GM23248 (cell line): ENCODE measurements at places on chromosomes 11 and 22. TPM values are rescaled to one million over a fixed set of nuclear protein-coding genes. Genes with fewer than 3 reads are reported as not detected.

DNA sequence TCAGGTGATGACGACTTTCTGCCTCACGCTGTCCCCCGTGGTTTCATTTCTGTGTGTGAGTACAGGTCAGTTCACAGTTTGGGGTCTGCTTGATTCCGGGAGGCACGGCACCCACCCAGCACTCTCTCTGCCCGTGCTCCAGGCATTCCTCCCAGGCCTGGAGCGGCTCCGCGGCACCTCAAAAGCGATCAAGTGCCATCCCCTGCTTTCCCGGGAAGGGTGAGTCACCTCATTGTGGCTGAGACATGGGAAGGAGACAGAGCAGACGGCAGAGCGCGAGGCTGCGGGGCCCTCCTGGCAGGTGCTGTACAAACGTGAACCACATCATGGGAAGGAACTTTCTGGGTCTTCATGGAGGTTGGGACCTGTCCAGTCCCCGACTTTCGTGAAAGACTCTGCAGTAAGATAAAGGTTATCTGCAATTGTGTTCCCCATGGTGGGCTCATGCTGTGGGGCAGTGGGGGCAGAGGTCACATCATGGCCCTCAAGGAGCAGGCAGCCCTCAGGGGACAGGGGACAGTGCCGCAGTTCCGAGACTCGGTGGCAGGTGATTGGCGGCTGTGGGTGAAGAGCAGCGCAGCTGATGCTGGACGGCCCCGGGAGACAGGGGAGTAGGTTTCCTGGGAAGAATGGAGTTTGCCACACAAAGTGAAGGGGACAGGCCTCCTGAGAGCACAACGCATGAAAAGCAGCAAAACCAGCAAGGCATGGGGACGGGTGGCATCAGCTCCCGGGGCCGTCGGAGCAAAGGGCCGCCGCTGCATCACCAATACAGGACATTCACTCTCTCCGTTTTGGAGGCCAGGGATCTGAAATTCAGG lies 65.3 kb downstream of the CELSR1 start:
- H3K4me1 ChIP-seq = no peaks in the 10 kb centered on the region
- no peak overlapping the region for H3K27ac ChIP-seq
- H3K4me3 ChIP-seq = no peak overlapping the region

DNA sequence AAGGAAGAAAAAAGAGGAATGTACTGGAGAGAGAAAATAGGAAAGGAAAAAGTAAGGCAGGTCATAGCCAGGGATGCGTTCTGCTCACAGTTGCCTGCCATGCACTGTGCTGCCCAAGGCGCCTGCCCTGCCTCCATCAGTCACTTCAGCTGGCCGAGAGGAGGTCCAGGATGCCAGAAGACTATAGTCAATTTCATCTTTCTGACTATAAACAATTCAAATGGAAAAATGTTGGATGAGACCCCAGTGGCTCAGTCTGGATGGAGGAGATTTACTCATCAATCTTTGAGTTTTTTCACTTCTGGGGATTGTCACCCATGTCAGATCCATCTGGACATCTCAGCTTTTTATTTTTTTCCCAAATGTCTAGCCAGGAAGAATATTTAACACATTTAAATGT lies 36.7 kb upstream of the CLMP start:
- DNase-seq = peak; percentile 71
- H3K36me3 ChIP-seq = no peaks in the 10 kb centered on the region
- peaks cover 32% of the 10 kb centered on the region for H3K4me1 ChIP-seq
- H3K4me3 ChIP-seq = peak overlapping the region; percentile 42
- H3K27me3 ChIP-seq = no peaks in the 10 kb centered on the region

- H3K4me1 ChIP-seq = peaks cover 13% of the 10 kb centered on the region
- H3K36me3 ChIP-seq = no peaks in the 10 kb centered on the region
- H3K27ac ChIP-seq = peak overlapping the region; percentile 30
- H3K27me3 ChIP-seq = no peaks in the 10 kb centered on the region
Measured at GRCh38 chr11:22491555-22492225, 133.9 kb downstream of the FANCF start.

DNA sequence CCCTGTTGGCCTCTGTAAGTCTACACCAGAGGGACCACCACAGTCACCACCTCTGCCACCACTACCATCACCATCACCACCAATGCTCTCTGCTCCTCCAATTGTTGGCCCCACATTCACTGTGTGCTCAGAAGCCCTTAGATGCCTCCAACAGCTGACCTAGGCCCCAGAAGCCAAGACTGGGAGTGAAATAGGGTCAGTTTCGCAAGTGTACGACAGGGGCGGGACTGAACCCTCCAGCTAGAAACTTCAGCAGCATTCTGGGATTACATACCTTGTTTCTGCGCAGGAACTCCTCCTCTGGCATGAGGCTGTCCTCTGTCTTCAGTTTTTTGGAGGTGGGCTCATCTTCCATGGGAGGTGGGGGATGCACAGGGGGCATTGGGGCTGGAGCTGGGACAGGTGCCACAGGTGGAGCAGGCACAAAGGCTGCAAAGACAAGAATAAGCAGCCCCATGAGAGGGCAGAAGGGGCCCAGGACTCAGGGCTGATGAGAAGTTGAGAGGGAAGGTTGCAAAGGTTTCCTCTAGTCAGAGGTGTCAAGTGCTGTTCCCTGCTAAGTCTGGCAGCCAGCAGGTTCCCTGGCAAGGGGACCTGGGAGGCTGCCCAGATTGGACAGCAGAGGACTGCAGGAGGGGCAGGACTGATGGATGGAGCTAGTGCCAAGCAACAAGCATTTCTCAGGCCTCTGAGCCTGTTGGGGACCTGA lies 10.2 kb upstream of the TBC1D10A start:
- DNase-seq = no peak
- H3K36me3 ChIP-seq = peaks cover 57% of the 10 kb centered on the region
- no peaks in the 10 kb centered on the region for H3K4me1 ChIP-seq
- no peaks in the 10 kb centered on the region for H3K27me3 ChIP-seq
- no peak overlapping the region for H3K4me3 ChIP-seq
- H3K27ac ChIP-seq = no peak overlapping the region

DNA sequence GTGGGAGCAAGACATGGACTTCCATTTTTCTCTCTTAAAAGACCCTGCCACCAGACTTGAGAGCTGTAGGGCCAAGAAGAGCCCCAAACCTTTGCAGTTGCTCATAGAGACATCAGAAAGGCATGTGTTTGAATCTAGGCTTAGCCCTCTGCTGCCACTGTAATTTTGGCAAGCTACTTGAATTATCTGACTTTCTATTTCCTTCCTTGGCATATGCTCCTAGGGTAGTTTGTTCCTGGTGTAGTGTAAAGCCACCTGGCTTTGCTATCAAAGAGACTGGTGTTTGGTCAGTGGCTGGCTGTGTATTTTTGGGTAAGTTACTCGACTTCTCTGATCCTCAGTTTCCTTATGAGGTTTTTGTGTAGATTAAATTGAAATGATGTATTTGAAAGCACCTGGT lies 252.1 kb upstream of the CCDC90B start:
- no peaks in the 10 kb centered on the region for H3K27me3 ChIP-seq
- H3K4me1 ChIP-seq = no peaks in the 10 kb centered on the region
- no peaks in the 10 kb centered on the region for H3K36me3 ChIP-seq
- H3K27ac ChIP-seq = no peak overlapping the region
- H3K4me3 ChIP-seq = no peak overlapping the region

GRCh38 chr11:28964811-28965210 lies 856.6 kb downstream of the METTL15 start:
- peak; percentile 24 for DNase-seq
- peak overlapping the region; percentile 52 for H3K27ac ChIP-seq
- peaks cover 49% of the 10 kb centered on the region for H3K4me1 ChIP-seq
- H3K36me3 ChIP-seq = no peaks in the 10 kb centered on the region; the same call in 1 of the 2 replicates
- H3K4me3 ChIP-seq = no peak overlapping the region
- no peaks in the 10 kb centered on the region for H3K27me3 ChIP-seq

DNA sequence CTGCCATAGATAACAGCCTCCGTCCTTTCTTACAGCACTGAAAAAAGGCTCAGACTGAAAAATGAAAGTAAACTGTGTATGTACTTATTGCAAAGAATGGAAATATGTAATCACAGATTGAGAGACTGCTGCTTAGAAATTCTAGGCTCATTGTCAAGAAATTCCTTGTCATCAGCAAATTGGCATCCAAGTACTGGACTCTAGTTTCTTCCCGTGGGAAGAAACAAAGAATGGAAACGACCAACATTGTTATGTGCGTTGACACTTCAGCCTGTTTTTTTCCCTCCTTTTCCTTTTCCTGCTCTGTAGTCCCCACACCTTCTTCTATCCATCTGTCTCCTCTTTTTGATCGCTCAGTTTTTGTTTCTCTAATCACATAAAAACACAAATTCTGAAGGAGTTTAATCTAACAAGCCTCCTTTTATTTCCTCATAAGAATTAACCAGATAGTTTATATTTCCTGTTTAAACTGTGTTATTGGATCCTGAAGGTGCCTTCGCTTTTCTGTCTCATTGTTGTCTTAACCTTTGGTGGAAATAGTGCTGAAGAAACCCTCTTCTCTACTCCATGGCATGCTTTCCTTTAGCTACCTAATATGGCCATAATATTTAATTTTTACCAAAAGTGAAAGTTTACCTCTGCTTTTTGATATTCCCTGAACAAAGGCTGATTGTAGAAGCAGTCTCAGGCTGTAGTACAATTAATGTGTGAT lies 20.0 kb upstream of the CASP12 start:
- H3K4me1 ChIP-seq = peaks cover 9% of the 10 kb centered on the region
- peak overlapping the region; percentile 69 for H3K4me3 ChIP-seq
- DNase-seq = peak; percentile 79
- H3K36me3 ChIP-seq = no peaks in the 10 kb centered on the region
- peak overlapping the region; percentile 34 for H3K27ac ChIP-seq

GRCh38 chr11:14819596-14819995 lies 72.4 kb downstream of the CYP2R1 start:
- no peaks in the 10 kb centered on the region for H3K36me3 ChIP-seq
- H3K27me3 ChIP-seq = no peaks in the 10 kb centered on the region
- H3K27ac ChIP-seq = no peak overlapping the region
- H3K4me3 ChIP-seq = no peak overlapping the region
- no peaks in the 10 kb centered on the region for H3K4me1 ChIP-seq
- DNase-seq = no peak

Gene OLFML1
- 0.32 TPM in 1 of 2 replicates, not detected in the other for total RNA-seq
